ENCODE measurements at places on chromosomes 13 and 19.
A peak's percentile ranks its signal among the peaks of the same experiment; 100 is the strongest.

DNA sequence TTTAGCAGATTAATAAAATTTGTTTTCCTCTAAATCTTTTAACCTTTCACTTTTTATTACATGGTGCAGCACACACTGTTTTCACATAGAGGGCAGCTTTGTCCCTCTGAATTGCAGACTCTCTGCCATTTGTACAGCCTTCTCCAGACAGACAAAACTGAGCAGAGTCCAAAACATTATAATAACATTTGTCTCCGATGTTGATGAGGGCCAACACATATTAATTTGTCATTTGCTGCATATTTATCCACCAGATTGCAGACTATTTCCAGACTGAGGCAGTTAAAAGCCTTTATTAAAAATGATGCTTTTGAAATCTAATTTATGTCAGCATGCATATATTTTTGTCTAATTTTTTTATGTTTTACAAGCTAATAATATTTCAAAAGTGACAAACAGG lies 1251.9 kb upstream of the SLC10A2 start:
- DNase-seq = no peak

DNA sequence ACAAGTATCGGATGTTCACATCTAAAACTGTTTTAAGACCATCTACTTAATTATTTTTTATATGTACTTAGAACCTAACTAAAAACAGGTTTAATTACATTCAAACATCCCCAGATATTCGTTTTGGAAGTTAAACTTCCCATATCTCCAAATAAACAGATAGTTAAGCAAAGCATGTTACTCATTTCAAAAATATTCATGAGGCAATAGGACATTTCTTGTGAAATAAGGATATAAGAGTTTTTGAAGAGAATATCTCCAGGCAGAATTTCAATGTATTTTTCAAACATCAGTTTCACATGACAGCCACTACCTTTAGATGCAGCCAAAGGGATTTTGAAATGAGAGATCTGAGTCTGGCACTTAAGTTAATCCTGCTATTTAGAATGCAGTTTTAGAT lies 697.5 kb downstream of the SLITRK1 start:
- DNase-seq = no peak

DNA sequence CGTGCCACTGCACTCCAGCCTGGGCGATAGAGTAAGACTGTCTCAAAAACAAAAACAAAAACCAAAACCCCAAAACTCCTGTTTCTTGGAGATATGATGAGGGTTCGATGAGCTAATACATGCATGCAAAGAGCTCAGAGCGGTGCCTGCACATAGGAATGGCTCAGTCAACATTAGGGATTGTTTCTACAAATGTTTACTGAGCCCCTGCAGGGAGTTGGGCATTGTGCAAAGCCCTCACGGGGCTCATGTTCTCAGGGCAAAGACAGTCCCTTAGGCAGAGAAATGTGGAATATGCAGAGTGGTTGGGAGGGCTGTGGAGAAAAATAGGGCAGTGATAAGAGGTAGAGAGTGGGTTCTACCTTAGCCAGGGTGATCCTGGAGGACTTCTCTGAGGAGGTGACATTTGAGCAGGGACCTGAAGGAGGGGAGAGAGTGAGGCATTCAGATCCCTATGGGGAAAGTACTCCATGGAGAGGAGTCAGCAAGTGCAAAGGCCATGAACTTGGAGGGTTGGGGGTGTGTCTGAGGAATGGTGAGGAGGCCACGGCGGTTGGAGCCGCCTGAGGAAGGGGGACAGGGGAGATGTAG lies 1.5 kb upstream of the EHD2 start:
- no peak for DNase-seq

DNA sequence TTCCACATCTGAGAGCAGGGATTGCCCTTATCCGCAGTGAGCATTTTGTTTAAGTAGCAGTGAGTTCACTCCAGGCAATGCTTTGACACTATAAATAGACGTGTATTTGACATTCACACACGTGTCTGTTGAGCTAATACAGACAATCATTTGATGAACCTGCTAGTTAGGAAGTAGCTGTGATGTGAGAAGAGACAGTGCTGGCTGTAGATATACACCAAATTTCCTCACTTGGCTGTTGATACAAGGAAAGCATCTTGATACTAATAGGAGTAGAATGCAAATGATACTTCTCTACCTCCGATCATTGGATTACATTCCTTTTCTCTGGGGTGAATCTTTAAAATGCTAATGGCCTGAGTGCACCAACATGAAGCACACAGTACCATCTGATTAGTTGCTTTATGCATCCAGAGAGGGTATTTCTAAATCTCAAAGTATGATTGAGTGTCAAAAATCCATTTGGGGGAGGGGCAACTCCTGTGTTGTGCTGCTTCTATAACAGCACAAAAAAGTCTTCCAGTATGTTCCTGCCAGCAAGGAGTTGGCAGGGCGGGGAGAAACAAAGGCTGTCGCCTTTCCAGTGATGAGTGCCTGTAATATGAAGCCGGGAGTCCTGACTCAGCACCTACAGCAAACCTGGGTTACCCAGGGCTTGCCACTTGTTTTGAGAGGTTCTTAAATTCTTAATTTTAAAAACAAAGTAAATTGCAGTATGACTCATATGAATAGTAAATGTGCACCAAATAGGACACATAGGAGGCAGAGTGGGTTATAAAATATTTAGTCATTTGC lies 7.0 kb downstream of the CUL4A start:
- peak; percentile 73 for DNase-seq

GRCh38 chr19:46111376-46111775 lies 13.1 kb downstream of the IGFL3 start:
- DNase-seq = no peak

- DNase-seq = no peak
Measured at GRCh38 chr13:109332506-109333499, 453.6 kb downstream of the IRS2 start.

DNA sequence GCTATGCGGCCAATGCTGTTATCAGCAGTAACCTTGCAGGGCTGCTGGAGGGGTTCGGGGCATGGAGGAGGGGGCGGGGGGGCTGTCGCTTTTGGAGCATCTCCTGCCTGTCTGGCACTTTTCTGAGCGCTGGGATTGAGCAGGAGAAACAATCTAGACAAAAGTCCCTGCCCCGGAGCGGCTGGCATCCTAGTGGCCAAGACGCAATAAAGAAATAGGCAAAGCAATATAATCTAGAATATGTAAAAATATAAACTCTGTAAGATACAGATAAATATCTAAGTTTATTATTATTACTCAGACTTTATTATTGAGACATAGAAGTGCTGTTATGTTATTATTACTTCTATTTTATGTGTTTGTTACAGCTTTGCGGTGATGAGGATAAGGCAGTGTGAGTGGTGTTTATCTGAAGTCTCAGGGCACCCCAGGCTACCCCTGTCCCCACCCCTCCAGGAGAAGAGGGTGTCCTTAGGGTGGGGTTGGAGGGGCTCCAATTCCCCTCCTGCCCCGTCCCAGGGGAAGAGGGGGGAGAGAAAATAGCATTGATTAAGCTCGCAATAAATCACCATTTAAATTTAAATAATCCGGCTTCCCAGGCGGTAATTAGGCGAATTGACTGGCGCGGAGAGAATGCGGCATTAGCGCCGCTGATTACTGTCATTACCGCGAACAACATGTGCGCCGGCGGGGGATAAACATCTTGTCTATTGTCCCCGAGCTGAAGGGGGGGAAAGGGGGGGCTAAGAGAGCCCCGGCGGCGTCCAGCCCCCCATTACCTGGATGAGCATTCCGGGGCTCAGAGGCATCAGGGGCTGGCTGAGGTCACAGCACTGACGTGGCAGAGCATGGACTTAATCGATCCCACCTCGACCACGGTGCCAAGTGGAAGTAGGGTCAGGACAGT lies 3.2 kb downstream of the NPAS1 start:
- DNase-seq = no peak

GRCh38 chr19:6967967-6968366 lies 53.3 kb downstream of the MBD3L2B start:
- no peak for DNase-seq

GRCh38 chr13:73913751-73914518 lies 220.3 kb downstream of the KLF12 start:
- DNase-seq = no peak

DNA sequence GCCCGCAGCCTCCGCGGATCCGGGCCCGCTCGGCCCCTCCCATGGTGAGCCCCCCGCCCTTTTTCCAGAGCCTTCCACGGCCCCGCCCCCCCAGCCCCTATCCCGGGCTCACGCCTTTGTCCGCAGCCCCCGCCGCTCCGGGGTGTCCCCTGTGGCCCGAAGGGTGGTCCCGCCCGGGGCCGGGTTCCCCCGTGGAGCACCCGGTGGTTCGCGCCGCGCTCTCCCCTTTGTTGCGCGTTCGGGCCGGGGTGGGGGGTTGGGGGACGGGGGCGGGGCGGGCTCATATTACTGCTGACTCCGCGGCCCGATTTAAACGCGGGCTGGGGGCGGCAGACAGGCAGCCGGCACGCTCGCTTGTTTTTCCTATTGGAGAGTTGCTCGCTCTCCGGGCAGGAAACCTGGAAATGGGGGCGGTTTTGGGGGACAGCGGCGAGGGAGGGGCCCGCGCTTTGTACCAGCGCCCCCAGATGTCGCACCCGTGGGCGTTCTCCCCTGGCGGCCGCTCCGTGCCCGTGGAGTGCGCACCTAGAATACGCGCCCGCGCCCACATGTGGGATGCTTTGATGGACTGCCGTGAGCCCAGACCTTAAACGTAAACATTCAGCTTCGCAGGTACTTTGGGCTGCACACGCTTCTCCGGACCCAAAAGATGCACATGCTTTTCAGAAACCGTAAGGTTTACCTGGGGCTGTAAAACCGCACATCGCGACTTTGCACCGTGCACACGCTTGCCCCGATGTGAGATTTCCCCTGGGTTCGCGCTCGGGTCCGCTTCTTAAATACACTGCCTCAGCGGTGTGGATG lies 699 bp downstream of the PTOV1 start:
- no peak for DNase-seq

- no peak for DNase-seq
Measured at GRCh38 chr19:33612928-33613619, 8.7 kb upstream of the CHST8 start.

DNA sequence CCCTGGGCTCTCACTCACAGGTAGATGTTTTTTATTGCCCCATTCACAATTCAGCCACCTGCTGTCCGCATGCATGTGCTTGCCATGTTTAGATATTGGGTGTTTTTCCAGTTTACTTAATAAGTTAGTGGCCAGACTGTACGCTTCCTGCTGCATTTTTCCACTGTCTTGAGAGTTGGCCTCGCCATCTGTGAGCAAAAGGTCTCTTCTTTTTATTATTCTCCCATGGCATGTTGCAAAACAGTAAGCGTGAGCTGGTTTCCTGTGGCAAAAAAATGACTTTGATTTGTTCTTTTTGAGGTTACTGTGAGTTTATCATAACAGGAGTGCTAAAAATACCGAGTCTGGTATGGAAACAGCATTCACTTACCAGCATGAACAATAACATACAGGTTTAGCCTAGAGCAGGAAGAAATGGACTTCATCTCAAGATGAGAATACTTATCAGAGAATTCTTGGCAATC lies 46.0 kb downstream of the SAE1 start:
- DNase-seq = no peak

DNA sequence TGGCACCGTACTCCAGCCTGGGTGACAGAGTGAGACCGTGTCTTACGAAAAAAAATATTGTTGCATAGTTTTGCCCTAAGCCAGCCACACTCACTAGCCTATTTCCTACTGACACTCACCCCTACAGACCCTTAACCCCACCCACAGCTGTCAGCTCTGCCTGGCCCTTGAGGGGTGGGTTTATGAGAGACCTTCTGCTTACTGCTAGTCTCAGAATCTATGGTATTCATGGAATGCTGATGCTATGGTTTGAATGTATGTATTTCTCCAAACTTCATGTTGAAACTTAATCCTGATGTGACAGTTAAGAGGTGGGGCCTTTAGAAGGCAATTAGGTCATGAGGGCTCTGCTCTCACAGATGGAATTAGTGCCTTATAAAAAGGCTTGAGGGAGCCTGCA lies 79.2 kb upstream of the LRCH1 start:
- no peak for DNase-seq

GRCh38 chr13:51416107-51416506 lies 36.7 kb downstream of the INTS6 start:
- no peak for DNase-seq

- peak; percentile 43 for DNase-seq
Measured at GRCh38 chr19:45863840-45864628, at the start of gene FOXA3. Gene FOXA3, plus strand, starts transcription at chr19:45864326. Its CDS starts 131 bp downstream, at chr19:45864457.

GRCh38 chr13:21610687-21611086 lies 6.7 kb upstream of the MICU2 start:
- DNase-seq = no peak

- no peak for DNase-seq
Measured at GRCh38 chr13:102138635-102139190, 263.1 kb downstream of the FGF14 start.

- DNase-seq = peak; percentile 72
Measured at GRCh38 chr19:1253514-1254080, 5.2 kb downstream of the MIDN start.

DNA sequence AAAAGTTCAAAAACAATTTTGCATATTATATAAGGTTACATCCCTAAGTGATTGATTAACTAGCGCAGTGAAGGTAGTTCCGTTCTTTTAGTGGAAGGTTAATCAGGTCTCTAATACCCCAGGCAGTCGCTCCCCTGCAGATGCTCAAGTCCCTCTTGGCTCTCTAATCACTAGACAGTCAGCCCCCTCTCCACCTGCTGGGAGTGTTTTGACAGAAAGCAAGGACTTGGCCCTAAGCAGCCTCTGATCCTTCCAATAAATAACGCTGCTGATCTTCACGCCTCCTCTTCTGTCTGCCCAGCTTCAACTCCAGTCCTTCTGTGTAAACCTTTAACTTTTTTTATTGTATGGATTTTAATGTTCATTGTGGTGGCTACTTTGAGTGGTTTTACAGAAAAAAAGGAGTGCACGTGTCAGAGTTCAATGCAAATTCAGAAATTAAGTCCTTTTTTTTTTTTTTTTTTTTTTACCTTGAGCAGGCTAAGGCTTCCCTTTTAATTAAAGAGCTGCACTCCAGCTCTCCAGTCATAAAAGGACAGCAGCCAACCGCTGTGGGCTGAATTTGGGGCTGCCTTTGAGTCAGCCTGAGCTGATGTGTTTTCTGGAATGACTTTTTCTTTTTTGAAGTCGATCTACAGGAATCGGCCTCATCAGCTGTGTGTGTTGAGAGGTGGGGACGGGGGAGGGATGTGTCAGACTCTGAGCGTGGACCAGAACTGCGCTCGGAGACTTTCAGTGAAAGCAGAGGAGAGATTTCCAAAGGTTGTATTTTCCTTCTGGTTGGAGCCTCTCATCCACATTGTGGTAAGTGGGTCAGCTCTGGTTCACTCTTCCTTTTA lies 33.8 kb upstream of the MYO16 start:
- DNase-seq = no peak

DNA sequence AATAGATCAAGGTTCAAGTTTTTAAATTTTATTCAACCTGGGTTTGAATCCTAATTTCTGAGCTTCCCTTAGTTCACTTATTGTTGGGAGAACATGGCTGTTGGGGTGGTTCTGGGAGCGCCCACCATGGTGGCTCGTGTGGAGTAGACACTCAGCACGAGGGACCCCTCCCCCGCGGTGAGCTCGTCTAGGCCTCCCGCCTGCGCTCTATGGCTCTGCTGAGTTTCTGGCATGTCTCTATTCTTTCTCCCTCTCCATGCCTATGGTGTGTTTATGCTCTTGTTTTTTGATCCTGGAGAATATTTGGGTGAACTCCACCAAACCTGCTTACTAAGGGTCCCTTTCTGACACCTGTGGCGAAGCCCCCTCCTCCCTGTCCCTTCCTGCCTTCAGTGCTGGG lies 1.6 kb upstream of the EPN1 start:
- DNase-seq = no peak
